Dermis microvascular lymphatic vessel endothelial cell (primary cell): ENCODE measurements at places on chromosomes 13 and 19. TPM values are rescaled to one million over a fixed set of nuclear protein-coding genes. Genes with fewer than 3 reads are reported as not detected.

DNA sequence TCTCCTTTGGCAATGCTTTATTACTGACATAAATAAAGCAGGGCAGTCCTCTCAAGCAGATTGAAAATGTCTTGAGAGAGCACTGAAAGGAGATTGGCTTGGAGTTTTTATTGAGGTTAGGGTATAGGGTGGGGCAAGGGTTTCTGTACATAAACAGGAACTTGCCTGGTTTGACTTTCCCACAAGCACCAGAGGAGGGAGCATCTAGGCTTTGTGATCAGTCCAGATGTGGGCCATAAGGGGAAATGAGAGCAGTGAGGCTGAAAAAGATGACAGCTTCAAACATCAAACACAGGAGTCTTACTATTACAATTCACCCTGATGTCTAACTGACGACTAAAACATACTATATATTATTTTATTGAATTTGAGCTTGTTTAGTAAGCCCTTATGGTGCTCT, 260.9 kb downstream of the MTUS2 start:
- no peak for DNase-seq

The PLK5 gene
- total RNA-seq, result not detected in 2 replicates

GRCh38 chr13:100068133-100068931, 20.6 kb upstream of the PCCA start:
- DNase-seq, result no peak

The OR4F17 gene
- total RNA-seq, result not detected in 2 replicates

The ZSCAN4 gene
- total RNA-seq, result not detected in 2 replicates

The CHST8 gene
- under 0.01 TPM in 2 replicates for total RNA-seq
